ENCODE measurements at places on chromosomes 6 and 20. TPM values are rescaled to one million over a fixed set of nuclear protein-coding genes. Genes with fewer than 3 reads are reported as not detected.

Gene TCF21
- total RNA-seq: 46.5 TPM

Gene NT5E
- total RNA-seq: 18.0 TPM

Gene TFAP2A
- 0.47 TPM for total RNA-seq

Gene BANF2
- total RNA-seq: not detected

Gene PLN
- 7.5 TPM for total RNA-seq
